ENCODE measurements at places on chromosomes 16 and 17.

DNA sequence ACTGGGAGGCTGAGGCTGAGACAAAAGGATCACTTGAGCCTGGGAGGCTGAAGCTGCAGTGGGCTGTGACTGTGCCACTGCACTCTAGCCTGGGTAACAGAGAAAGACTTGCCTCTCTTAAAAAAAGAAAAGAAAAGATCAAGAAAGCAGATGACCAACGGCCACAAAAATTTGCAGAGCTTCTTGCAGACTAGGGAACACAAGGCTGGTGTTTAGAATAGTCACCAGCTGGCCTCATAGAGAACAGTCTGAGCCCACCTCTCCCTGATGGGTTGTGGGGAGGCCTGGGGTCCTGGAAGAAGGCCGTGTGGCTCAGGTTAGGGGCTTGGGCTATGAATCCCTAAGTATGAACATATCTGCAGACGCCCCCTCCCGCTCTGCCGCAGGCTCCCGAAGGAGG, 73.7 kb upstream of the MED9 start:
- DNase-seq: no peak

DNA sequence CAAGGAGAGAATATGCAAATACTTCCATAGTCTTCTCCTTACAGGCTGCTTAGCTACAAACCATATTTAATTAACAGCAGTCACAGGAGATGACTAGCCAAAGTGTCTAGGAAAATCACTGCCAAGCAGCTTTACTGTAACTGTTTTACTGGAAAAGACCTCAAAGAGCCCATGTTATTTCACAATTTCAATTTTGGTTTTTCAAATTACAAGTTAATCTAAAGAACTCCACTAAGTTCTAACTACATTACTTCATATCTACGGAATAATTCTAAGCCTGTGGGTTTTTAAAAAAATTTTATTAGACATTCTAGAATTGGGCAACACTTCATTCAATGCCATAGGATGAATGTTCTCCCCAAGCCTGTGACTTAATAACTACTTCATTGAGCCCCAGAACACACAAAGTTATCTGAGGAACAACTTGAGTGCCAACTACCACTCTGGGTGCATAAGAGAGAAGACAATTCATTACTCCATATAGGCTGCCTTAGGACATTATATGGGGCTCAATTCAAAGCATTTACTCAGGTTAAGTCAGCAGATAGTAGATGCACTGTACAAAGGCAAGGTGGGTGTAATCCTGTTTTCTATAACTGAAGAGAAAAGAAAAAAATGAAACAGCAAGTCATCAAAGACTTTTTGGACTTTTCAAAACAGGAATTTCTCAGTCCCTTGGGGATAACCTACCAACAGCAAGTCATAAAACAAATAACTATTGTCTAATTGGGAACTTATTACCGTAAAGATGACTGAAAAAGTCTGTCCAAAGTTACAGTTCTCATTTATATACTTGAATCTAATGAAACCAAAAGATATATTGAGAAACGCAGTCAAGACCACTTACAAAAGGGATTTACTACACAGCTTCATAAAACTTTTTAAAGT, 33.0 kb downstream of the STAT3 start:
- no peak for DNase-seq

- DNase-seq: no peak
Observed at GRCh38 chr17:73297934-73298861, 13.6 kb downstream of the CDC42EP4 start.

DNA sequence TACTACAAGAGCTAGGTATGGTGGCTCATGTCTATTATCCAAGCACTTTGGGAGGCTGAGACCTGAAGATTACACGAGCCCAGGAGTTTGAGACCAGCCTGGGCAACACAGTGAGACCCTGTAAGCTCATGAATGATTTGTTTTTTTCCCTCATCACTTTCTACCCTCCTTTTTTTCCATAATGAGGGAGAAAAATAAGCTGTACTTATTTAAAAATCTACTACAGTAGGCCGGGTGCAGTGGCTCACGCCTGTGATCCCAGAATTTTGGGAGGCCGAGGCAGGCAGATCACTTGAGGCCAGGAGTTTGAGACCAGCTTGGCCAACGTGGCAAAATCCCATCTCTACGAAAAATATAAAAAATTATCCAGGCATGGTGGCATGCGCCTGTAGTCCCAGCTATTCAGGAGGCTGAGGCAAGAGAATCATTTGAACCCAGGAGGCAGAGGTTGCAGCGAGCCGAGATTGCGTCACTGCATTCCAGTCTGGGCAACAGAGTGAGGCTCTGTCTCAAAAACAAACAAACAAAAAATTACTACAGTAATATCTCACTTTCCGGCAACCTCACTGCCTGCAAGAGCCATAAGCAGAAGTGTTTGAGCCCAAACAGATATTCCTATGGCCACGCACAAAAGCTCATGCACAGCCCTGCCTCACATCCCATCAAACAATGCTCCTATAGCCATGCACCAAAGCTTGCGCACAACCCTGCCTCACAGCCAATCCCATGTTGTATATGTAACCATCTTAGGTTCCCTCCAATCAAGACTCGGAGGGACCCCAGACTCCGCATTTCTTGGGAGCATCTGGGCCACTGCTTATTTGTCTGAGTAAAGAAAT, 37.4 kb downstream of the TK2 start:
- no peak for DNase-seq

- DNase-seq: no peak
Observed at GRCh38 chr17:81481815-81482505, 30.6 kb downstream of the ACTG1 start.

- DNase-seq: no peak
Observed at GRCh38 chr16:6484935-6485334, 847.7 kb upstream of the RBFOX1 start.

- DNase-seq: no peak
Observed at GRCh38 chr17:33076979-33077378, 85.3 kb downstream of the SPACA3 start.

- no peak for DNase-seq
Observed at GRCh38 chr16:58258326-58258725, 36.5 kb downstream of the PRSS54 start.

DNA sequence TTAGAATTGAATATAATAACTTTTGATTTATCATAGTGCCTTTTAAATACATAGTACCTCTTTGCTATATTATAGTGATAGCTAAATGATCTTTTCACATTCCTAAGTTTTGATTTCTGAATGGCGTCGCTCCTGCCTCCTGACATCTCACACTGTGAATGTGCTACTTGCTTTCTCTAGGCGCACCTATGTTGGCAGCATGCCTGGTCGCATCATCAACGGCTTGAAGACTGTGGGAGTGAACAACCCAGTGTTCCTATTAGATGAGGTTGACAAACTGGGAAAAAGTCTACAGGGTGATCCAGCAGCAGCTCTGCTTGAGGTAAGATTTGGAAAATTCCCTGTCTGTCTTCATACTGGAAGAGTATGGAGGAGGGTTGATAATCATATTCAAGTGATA, 29.8 kb upstream of the ABCC11 start:
- DNase-seq: no peak

GRCh38 chr17:62870030-62870541, 62.0 kb upstream of the MARCHF10 start:
- no peak for DNase-seq

GRCh38 chr17:28983286-28984230, 22.3 kb downstream of the SEZ6 start:
- no peak for DNase-seq

GRCh38 chr17:48909783-48910182, 1.6 kb downstream of the UBE2Z start:
- no peak for DNase-seq

DNA sequence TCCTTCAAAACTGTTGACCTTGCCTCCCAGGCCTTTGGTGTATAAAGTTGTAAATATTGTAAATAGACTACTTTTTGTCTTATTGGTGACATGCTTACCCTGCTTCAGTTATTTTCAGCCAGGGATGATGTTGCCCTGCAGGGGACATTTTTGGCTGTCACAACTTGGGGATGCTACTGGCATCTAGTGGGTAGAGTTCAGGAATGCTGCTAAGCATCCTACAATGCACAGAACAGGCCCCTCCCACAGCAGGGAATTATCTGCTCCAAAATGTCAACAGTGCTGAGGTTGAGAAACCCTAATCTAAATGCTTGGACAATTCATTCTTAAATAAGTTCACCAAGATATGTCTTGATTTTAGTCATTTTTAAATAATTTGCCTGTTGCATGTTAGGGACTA, 459.8 kb downstream of the PMP22 start:
- no peak for DNase-seq

DNA sequence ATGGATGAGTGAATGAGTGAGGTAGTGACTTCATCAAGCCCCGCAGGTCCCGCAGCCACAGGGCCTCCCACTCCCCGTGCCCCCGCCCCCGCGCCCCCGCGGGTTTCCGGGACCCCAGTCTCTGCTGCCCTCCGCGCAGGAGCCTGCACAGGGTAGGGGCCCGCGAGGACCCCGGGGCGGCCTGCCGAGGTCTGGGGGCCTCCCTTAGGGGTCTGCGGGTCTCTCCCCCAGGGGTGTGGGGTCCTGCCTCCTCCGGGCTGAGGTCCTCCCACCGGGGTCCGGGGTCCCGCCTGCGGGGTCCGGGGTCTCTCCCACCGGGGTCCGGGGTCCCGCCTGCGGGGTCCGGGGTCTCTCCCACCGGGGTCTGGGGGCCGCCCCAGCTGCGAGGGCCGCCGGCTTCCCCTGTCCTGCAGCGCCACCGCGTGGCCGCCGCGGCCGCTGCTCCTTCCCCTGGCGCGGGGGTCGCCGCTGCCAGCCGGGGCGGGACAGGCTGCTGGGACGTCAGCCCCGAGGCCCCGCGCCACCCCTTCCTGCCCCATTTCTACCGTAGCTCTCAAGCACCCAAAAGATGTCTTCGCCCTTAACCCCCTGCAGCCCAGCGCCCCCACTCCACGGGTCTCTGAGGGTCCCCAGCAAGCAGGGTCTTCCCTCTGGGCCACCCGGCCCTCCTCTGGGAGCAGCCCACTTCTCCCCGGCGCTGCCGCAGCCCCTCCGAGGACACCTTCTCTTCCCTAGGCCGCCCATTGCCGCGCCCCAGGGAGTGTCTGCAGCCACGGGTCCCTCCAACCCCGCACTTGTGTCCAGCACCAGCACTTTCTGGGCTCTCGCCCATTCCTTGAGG, 10.4 kb upstream of the CHMP6 start:
- DNase-seq: no peak

DNA sequence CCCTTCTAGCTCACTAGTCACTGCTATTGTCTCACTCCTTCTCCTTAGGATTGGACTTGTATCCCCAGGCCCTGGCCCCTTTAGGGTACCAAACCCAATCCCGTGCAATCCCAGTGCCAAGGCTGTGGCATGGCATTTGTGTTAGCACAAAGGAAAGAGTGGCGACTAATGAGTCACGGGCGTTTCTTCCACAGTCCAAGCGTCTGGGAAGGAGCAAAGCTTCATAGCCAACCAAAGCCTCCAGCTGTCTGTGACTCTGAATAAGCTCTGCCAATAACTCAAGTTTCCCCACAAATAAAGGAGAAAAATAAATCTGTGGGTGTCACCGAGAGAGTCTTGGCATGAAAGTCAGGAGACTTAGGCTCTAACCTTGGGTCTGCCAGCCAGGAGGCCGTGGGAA, 54.6 kb upstream of the COX10 start:
- no peak for DNase-seq

GRCh38 chr17:42408061-42408460, 15.0 kb downstream of the CAVIN1 start:
- no peak for DNase-seq

DNA sequence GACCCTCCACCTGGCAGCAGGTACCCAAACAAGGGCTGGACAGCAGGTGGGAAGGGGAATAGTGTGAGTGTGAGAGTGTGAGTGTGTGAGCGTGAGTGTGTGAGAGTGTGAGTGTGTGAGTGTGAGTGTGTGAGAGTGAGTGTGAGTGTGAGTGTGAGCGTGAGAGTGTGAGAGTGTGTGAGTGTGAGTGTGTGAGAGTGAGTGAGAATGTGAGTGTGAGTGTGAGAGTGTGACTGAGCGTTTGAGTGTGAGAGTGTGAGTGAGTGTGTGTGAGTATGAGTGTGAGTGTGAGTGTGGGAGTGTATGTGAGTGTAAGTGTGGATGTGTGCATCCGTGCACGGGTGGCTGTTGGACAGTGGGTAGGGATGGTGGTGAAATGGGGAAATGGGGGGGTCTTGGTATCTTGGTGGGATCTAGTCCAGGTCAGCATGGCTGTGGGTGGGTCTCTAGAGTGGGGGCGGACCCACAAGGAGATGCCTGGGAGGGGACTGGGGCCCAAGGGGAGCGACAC, 408 bp downstream of the ADGRG1 start:
- DNase-seq: no peak

DNA sequence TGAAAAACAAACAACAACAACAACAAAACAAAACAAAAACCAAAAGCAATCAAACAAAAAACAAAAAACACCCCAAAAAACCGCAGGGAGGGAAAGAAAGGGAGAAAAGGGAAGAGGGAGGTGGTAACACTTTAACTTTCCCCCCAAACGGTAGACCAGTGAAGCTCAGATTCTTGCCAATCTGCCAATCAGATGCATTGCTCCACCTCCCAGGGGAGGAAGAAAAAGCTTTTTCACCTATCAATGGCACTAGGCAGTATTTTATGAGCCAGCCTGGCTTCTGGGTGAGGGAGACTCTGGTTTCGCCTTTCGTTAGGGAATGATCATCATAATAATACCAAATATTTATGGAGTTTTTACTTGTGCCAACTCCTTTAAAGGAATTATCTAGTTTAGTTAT, 94.1 kb downstream of the GPR139 start:
- no peak for DNase-seq

DNA sequence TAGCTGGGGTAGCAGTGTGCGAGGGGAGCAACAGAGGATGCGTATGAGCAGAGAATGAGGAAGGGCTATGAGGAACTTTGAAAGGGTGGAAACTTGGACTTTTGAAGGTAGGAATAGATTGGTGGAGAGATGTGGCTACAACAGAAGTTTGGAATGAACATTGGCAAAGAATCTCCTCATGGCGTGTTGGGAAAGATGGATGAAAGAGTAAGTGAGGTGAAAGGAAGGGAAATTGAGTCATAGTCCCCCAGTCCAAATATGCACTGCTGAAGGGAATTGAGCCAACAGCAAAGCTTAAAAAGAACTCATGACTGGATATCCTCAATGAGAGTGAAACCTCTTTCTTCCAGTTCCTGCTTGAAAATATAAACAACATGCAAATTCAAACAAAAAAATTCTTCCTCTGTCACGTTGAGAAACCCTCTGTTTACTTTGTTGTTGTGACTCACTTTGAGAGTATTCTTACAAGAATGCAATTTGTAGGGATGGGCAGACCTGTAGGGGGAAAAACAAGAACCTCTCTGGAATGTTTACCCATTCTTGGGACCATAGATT, 313.2 kb upstream of the KCNJ16 start:
- no peak for DNase-seq

DNA sequence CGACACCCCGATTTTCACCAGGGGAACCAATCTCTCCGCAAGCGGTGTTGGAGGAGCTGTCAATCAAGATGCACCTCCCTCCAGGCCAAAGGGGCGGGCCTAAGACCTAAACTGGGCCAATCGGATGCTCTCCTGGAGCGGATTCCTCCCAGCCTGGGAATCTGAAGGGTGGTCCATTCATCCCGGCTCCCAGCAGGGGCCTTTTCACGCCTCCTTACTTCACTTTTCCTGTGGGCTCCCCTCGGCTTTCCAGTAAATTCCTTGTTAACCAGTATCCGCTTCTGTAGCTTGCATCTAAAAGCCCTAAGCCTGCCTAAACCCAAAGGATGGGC, 17.1 kb downstream of the C16orf74 start:
- no peak for DNase-seq

GRCh38 chr17:33024688-33025486, 33.2 kb downstream of the SPACA3 start:
- no peak for DNase-seq
